ENCODE measurements at places on chromosomes 1 and 21.
A peak's percentile ranks its signal among the peaks of the same experiment; 100 is the strongest.

GRCh38 chr1:161718559-161719324 lies 2.6 kb upstream of the FCRLB start:
- DNase-seq, result no peak

GRCh38 chr1:177065430-177065829 lies 99.1 kb downstream of the ASTN1 start:
- DNase-seq, result no peak

GRCh38 chr1:86938855-86939254 lies 24.4 kb downstream of the HS2ST1 start:
- DNase-seq, result no peak

DNA sequence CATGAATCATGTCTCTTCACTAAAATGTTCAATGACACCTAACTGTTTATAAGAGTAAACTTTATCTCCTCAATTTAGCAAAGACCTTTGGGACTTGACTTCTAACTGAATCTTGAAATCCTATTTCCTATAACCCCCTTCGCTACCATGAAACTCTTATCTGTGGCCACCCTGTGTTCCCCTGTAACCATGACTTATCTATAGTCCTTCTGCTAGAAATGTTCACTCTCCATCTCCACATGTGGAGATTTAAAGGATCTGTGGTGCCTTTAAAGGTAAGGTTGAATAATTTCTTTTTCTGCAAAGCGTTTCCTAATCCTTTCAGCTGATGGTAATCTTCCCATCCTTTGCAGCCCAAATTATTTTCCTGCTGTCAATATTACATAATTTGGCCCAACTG lies 436.3 kb upstream of the RUNX1 start:
- no peak for DNase-seq

DNA sequence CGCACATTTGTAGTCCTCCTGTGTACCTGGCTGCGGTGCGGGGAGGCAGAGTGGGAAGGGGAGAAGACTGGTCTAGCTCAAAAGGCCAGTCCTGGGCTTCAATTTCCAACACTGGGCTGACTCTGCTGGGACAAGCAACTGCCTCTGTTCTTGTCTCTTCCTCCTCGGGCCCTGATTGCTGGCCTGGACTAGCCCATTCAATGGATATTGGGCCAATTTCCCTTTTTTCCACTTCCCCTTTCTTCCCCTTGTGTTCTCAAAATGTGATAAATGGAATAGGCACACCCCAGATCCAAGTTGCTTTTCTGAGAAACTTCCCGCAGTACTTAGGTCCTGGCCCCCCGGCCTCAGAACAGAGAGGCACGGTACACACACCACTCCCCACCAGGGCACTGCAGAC lies 48.2 kb downstream of the SPSB1 start:
- no peak for DNase-seq

DNA sequence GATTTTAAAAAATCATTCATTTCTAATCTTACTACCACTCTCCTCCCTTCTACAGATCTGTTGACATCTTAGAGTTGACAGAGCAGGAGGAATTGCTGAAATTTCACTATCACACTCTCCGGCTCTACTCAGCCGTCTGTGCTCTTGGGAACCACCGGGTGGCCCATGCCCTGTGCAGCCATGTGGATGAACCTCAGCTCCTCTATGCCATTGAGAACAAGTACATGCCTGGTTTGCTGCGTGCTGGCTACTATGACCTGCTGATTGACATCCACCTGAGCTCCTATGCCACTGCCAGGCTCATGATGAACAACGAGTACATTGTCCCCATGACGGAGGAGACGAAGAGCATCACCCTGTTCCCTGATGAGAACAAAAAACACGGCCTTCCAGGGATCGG lies 276.7 kb downstream of the ZP4 start:
- DNase-seq, result no peak

DNA sequence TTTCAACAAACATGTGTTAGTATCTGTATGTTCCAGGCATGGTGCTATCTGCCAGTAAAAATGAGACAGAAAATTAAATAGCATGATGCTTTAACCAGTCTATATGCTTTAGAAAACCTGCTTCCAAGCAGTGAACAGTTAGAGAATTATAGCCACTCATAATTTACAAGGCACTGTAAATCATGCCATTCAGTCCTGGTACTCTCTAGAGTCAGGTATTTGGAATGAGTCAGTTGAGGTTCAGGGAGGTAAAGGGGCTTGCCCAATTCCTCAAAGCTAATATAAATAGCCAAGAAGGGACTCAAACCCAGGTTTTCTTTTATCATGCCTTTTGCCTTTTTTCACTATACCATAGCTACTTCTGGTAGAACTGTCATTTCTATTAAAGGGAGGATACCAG lies 184.4 kb downstream of the NFIA start:
- no peak for DNase-seq

- DNase-seq, result no peak
These were observed 25.2 kb downstream of the ANP32E start for GRCh38 chr1:150210706-150211105.

- DNase-seq, result no peak
These were observed at the start of gene C1orf116 for GRCh38 chr1:207032528-207033017. C1orf116 (minus strand) TSS chr1:207032756; CDS start chr1:207027598, 5,158 bp downstream.

DNA sequence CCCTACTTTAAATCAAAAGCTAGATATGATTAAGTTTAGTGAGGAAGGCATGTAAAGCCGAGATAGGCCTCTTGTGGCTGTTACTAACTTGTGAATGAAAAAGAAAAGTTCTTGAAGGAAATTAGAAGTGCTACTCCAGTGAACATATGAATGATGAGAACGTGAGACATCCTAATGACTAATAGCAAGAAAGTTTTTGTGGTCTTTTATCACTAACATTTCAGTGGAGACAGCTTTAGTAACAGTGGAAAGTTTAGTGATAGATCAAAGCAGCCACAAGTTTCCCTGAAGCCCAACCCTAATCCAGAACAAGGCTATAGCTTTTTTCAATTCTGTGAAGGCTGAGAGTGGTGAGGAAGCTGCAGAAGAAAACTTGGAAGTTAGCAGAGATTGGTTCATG lies 73.6 kb upstream of the LRRC8B start:
- no peak for DNase-seq

DNA sequence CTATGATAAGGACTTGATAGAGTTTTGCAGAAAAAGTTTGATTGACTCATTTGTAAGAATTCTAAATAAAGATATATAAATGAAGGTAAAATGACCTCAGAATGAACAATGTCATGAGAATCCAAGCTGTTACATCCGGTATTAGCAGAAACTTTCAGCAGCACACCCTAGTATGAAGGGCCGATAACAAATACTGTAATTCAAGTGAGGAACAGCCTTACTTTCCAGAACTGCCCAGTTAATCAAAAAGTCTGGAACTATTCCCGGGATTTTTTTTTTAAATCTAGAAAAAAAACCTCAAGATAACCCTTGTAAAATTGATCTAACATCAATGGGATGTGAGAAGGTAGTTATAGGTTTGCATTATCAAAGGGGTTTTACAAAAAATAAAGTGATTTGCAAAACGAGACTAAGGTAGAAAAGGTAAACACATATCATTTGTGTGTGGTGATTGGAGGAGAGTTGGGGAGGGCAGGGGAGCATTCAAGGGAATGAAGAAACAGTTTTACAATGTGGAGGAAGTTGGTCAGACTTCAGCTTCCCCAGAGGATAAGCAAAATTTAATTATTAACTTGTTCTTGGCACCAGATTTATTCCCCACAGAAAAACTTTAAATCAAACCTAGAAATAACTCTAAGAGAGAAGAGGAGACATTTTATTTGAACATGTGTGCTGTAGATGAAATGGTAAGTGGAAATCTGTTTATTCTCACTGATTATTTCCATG lies 75.9 kb upstream of the VCAM1 start:
- DNase-seq, result no peak

GRCh38 chr1:93148001-93148400 lies 32.2 kb downstream of the TMED5 start:
- DNase-seq, result no peak

- DNase-seq, result no peak
These were observed 26.6 kb downstream of the ZBTB18 start for GRCh38 chr1:244077473-244078220.

DNA sequence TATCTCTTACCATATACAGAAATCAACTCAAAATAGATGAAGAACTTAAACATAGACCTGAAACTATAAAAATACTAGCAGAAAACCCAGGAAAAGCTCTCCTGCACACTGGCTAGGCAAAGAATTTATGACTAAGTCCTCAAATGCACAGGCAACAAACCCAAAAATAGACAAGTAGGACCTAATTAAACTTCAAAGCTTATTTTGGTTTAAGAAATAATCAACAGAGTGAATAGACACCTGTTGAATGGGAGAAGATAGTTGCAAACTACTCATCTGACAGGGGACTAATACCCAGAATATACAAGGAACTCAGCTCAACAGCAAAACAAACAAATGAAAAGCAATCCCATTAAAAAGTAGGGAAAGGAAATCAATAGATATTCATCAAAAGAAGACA lies 40.7 kb downstream of the WARS2 start:
- DNase-seq, result no peak

GRCh38 chr1:55250399-55251075 lies 35.4 kb upstream of the USP24 start:
- no peak for DNase-seq

- no peak for DNase-seq
These were observed 19.5 kb downstream of the ACTN2 start for GRCh38 chr1:236705771-236706170.

- no peak for DNase-seq
These were observed 10.4 kb upstream of the BOLA1 start for GRCh38 chr1:149888999-149889289.

GRCh38 chr1:188269956-188270355 lies 1441.2 kb downstream of the PLA2G4A start:
- no peak for DNase-seq

- peak; percentile 73 for DNase-seq
These were observed 6.0 kb upstream of the PITHD1 start for GRCh38 chr1:23772049-23772853.

DNA sequence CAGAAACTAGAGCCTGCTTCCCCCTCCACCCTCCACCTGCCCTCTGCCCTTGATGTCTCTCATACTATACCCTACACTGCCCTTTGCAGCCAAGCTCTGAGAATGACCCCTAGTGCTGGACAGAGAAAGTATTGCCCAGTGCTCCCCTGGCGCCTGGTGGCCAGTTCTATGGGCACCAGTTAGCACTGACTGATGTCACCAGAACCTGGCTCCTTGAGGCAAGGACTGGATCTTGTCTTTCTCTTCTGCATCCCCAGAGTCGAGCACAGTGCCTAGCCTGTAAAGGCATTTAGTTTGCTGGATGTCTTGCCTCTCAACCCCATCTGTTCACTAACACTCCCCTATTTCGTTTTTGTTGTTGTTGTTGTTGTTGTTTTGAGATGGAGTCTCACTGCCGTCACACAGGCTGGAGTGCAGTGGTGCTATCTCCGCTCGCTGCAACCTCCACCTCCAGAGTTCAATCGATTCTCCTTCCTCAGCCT lies 5.9 kb downstream of the PHLDA3 start:
- no peak for DNase-seq

- DNase-seq, result no peak
These were observed 231.2 kb upstream of the LYPLAL1 start for GRCh38 chr1:218942431-218942830.

- no peak for DNase-seq
These were observed 24.6 kb upstream of the POFUT2 start for GRCh38 chr21:45312296-45312695.

DNA sequence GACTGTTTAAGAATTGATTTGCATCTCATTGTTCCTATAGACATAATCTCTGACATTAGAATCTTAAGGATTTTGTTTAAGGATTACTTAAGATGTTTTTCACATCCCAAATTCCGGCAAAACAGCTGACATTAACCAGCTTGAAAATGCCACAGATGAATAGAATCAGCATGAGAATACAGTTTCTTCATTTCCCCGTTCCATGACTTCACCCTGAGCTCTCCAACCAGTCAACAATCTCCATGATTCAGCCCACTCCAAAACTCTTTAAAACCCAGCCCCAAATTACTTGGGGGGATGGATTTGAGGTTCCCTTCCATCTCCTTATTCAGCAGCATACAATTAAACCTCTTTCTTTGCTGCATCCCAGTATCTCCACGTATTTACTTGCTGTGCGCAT lies 201.0 kb downstream of the LYPLAL1 start:
- no peak for DNase-seq

Data from stimulated activated CD8-positive, alpha-beta memory T cell treated with anti-CD3 and anti-CD28 coated beads, Interleukin-4, amount 100 ng/mL, for 1 hour (primary cell).